ENCODE measurements at places on chromosomes 11 and 22. TPM values are rescaled to one million over a fixed set of nuclear protein-coding genes. Genes with fewer than 3 reads are reported as not detected.
A peak's percentile ranks its signal among the peaks of the same experiment; 100 is the strongest.

PATE2 gene
- not detected for total RNA-seq

TRIM66 gene
- total RNA-seq = 11.8 TPM

OR52I2 gene
- total RNA-seq = not detected

CDC42BPG gene
- total RNA-seq = 20.5 TPM

KCNJ1 gene
- not detected for total RNA-seq

TSPAN18 gene
- total RNA-seq = 2.3 TPM

A4GALT gene
- 14.3 TPM for total RNA-seq

NLRP14 gene
- total RNA-seq = not detected

TNNI2 gene
- 4.4 TPM for total RNA-seq

YPEL1 gene
- total RNA-seq = 0.36 TPM

CLDN5 gene
- 10.4 TPM for total RNA-seq

LRFN4 gene
- total RNA-seq = 8.6 TPM

FJX1 gene
- 5.6 TPM for total RNA-seq

ARHGAP32 gene
- total RNA-seq = 57.2 TPM

ESAM gene
- total RNA-seq = 8.5 TPM

TIMP3 gene
- total RNA-seq = 20.1 TPM

- peak; percentile 56 for ATAC-seq
Observed at GRCh38 chr11:118608360-118609227, 1.2 kb downstream of the PHLDB1 start.

DNA sequence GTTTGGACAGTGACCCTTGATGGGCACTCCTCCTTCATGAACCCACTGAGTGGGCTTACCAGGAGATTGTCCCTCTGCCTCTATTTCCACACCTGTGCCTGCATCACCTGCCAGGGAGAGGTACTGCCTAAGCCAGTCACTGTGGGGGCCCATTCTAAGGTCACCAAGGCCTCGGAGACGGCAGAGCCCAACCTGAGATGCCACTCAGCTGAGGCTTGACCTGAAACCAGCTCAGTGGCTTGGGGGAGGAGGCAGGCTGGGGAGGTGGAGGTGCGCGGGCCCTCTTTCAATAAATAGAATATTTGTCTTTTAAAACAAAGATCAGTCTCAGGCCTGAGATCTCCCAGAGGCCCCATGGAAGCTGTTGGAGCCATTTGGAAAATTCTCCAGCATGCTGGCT, 84.5 kb downstream of the DHCR7 start:
- ATAC-seq = no peak

GRCh38 chr11:4118107-4118506, 23.5 kb downstream of the RRM1 start:
- no peak for ATAC-seq

- no peak for ATAC-seq
Observed at GRCh38 chr11:91776655-91777054, 448.0 kb upstream of the FAT3 start.

GRCh38 chr11:88101881-88102597, 73.2 kb downstream of the RAB38 start:
- ATAC-seq = no peak

GRCh38 chr22:26656891-26657851, at the start of gene MIAT:
Gene MIAT (plus strand): TSS chr22:26657588.
- peak; percentile 36 for ATAC-seq

- ATAC-seq = no peak
Observed at GRCh38 chr22:35821654-35822053, 104.0 kb downstream of the APOL5 start.

GRCh38 chr22:29780748-29781676, 13.8 kb downstream of the UQCR10 start:
- peak; percentile 37 for ATAC-seq

DNA sequence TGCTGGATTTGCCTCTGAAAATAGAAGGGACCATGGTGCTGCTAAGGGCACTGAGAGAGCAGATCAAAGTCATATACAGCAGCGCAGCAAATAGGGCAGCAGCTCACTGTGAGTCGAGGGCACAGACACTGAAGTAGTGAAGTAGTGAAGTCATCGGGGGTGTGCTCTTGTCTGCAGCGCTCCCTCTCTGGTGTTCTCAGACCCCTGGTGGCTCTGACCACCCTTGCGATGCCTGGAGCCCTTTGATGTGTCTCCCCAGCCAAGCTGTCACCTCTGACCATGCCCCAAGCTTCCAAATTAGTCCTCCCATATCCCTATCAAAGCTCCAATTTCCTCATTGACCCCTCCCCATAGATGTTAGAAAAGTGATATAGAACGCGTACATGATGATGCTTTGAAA, 27.7 kb upstream of the EIF3M start:
- ATAC-seq = no peak

DNA sequence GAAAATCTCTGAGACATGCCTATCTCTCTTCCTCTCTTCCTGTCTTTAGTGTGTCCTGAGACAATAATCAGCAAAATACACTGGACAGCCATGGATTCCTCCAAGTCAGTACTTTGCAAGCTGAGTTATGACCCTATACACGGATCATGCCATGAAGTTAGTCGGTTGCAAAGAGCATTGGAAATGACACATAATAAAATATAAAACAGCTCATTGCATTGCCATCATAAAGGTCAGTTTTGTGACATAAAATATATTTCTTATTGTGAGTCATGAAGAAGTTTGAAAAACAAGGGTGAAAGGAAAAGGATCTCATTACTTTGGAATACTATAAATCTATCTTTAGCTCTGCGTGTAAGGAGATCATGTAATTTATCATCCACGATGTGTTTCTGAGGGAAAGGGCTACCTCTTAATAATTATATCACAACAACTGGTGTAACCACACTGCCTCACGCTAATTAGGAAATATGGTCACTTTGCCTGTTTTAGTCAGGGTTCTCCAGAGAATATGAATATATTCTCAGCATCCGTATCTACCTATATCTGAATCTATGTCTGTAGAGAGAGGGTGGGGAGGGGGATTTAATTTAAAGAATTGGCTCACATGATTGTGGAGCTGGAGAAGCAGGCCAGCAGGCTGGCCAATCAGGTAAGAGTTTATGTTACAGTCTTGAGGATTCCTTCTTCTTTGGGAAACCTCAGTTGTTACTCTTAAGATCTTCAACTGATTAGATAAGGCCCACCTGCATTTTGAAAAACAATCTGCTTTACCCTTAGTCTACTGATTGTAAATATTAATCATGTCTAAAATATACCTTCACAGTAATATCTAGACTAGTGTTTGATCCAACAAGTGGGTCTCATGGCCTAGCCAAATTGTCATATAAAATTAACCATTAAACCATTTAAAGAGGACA, 198.8 kb downstream of the FAT3 start:
- no peak for ATAC-seq

- ATAC-seq = no peak
Observed at GRCh38 chr11:65489035-65489705, 9.7 kb upstream of the MALAT1 start.

DNA sequence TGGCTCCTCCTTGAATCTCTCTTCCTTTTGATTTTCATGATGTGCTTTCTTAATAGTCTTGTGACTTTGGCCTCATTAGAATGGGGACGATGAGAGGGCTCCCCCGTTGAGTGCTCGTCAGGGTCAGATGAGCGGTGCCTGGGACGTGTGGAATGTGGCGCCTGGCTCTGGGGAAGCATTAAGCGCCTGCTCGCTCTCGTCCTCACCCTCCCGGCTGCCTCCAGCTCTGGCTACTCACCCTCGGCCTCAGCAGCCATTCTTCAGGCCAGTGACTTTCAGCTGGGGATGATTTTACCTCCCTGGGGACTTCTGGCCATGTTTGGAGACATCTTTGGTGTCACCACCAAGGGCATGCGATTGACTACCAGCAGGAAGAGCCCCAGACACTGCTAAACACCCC, 69.7 kb downstream of the RPS6KA4 start:
- no peak for ATAC-seq

DNA sequence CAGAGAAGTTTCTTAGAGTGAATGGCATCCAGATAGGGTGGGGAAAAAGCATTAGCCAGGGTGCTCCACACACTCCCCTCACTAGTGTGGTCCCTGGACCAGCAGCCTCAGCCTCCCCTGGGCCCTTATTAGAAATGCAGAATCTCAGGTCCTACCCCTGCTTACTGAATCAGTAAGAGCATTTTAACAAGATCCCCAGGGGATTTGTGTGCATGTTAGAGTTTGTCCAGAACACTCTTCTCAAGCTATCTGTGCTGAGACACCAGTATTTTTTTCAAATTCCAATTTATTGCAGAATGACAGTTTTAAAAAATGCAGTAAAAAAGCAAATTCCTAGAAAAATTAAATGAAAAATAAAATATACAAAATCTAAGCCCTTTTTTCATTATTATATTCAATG, 123.1 kb downstream of the MIAT start:
- ATAC-seq = no peak

DNA sequence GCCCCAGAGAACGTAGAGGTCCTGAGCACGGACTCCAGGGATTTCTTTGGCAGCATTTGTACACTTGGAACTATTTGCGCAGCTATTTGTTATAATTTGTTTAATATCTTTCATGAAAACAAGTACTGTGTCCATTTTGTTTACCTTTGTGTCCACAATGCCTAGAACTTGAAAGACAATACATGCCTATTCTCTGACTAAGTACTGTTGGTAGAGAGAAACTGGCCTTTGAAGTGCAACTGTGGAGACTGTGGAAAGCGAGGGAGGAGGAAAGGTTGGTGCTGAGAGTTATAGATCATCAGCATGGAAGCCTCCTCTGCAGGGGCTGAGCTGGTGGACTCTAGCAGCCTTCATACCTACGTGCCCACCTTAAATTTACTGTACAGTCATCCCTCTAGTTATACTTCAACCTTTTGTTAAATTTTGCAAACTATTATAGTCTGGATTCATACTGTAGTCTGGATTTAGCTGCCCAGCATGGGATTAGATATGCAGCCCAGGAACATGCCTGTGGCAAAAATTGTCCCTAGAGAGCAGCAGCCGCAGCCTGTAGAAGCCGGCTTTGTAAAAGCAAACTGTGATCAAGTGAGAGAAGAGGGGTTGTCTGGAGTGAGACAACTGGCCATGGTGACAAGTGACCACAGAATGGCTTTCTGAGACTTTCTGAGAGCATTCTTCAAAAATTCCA, 24.2 kb upstream of the YAP1 start:
- ATAC-seq = no peak

- no peak for ATAC-seq
Observed at GRCh38 chr11:27860811-27861210, 160.6 kb upstream of the BDNF start.

- ATAC-seq = no peak
Observed at GRCh38 chr11:116207421-116208141, 565.2 kb downstream of the BUD13 start.

GRCh38 chr11:115348416-115348815, 155.8 kb downstream of the CADM1 start:
- ATAC-seq = no peak

GRCh38 chr11:118184784-118185579, 8.5 kb upstream of the SCN2B start:
- ATAC-seq = no peak

- ATAC-seq = no peak
Observed at GRCh38 chr11:64157631-64158394, 8.1 kb downstream of the MACROD1 start.

GRCh38 chr22:48055827-48056226, 1293.4 kb downstream of the TBC1D22A start:
- ATAC-seq = no peak

GRCh38 chr22:36907253-36908195, 5.9 kb upstream of the CSF2RB start:
- no peak for ATAC-seq

DNA sequence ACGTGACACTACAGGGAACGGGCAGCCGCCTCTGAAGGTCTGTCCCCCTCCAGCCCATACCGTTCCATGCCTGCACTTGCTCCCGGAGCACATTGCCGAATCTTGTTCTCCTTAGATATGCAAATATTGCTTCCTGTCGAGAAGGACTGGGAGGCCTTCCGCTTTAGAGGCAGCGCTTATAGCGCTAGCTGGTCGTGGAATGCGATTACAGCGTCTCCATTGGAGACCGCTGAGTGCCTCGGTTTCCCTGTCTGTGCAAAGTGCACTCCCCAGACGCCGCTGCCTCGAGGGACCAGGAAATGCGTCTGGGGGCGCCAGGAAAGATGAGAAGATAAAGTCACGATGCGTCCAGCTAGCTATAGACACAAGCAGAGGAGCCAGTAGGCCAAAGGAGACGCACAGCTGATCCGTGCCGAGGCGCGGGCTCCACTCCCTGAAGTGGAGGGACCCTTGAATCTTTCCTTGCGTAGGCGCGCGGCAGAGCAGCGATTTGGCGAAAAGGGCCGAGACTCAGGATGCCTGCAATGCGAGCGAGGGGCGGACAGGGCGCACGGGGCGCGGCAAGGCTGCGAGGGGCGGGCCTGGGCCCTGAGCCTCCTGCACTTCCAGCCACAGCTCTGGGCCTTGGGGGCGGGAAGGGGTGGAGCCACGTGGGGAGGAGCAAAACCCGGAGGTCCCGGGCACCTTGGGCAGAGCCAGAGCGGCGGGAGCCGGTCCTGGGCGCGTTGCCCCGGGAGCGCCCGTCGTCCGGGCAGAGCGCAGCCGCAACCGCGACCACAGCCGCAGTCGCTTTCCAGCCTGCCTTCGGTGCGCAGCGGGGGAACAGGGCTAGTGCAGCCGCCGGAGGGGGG, at the start of gene RASSF10:
TSS of gene RASSF10 (plus strand) at position 692 of the 851 bp plus-strand sequence. CDS start 261 bp downstream, outside the sequence.
- peak; percentile 96 for ATAC-seq

DNA sequence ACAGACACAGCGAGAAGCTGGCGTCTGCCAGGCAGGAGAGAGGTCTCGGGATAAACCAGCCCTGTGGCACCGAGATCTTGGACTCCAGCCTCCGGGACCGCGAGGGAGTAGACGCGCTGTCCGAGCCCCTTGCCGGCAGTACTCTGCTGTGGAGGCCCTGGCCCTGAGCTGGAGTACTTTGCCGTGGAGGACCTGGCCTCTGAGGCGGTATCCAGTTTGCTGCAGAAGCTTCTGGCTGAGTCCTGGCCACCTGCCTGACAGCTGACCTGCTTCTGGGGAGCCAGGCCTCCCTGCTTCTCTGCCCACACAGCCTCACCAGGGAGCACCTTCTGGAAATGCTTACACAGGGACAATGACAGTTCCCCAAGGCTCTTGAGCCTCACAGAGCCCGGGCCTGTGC, 31.6 kb upstream of the CARS1 start:
- no peak for ATAC-seq

- no peak for ATAC-seq
Observed at GRCh38 chr22:50208430-50208938, 7.7 kb downstream of the SELENOO start.

GRCh38 chr11:70281156-70281609, 10.7 kb downstream of the PPFIA1 start:
- no peak for ATAC-seq

DNA sequence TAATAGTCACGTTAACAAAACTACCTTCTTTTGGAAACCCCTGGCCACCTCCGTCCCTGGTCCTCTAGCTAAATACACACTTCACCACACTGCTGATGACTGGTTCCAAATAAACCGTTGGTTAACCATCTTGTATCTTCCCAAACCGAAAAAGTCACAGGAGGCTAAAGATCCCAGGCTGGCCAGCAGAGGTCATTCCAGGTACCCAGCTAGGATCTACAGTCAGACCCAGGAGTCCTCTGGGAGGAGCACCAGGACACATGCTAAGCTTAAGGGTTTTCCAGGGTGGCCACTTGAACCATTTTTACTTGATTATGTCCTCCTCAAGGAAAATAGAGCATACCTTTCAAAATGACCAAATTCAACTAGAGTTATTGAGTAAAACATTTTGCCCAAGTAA, 103.2 kb downstream of the ETS1 start:
- ATAC-seq = no peak

Data from esophagus mucosa (tissue), 1 donor.